ENCODE measurements at places on chromosomes 16 and 17.
A peak's percentile ranks its signal among the peaks of the same experiment; 100 is the strongest.

- no peak for ATAC-seq
These were observed 25.4 kb downstream of the UBE2G1 start for GRCh38 chr17:4340914-4341615.

- no peak for ATAC-seq
These were observed 46.8 kb downstream of the REXO5 start for GRCh38 chr16:20853143-20853542.

GRCh38 chr17:73695035-73695738 lies 50.9 kb upstream of the SDK2 start:
- no peak for ATAC-seq

GRCh38 chr17:38893113-38893512 lies 23.3 kb downstream of the LASP1 start:
- ATAC-seq = no peak

DNA sequence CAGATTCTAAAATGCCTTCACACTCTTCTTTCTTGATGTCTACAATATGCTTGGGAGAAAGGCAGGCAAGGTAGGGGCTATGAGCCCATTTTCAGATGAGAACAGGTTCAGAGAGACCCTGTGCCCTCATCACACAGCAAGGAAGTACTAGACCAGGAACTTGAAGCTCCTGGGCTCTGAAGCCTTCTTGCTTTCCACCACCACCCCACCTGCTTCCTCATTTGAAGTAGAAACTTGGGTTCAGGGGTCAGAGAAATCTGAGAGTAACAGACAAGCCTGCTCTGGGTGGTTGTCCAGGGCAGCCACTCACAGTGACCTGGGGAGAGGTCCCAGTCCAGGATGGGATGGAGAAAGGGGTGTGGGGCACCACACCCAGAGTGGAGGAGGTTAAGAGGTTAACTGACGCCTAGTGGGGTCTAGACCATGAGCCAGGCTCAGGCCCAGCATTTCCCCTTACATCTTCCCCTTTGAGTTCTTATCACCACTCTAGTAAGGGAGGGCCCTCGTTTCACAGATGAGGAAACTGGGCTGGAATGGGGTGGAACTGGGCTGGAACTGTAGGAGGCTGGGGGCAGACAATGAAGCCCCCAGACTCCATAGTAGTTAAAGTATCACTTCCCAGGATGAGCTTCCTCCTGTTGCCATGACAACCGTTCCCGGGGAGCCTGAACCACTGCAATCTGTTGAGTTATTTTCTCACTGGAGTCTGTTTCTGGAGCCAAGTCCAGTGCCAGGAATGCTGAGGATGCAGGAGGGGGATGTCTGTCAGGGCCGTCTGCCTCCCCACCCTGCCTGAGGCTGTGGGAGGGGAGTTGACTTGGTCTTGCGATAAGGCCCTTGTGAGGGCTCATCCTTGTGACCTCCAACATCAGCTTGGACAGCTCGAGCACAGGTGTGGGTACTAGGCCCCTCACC lies 16.2 kb upstream of the PHF12 start:
- ATAC-seq = no peak

- no peak for ATAC-seq
These were observed 258.6 kb downstream of the SNX29 start for GRCh38 chr16:12235110-12235509.

DNA sequence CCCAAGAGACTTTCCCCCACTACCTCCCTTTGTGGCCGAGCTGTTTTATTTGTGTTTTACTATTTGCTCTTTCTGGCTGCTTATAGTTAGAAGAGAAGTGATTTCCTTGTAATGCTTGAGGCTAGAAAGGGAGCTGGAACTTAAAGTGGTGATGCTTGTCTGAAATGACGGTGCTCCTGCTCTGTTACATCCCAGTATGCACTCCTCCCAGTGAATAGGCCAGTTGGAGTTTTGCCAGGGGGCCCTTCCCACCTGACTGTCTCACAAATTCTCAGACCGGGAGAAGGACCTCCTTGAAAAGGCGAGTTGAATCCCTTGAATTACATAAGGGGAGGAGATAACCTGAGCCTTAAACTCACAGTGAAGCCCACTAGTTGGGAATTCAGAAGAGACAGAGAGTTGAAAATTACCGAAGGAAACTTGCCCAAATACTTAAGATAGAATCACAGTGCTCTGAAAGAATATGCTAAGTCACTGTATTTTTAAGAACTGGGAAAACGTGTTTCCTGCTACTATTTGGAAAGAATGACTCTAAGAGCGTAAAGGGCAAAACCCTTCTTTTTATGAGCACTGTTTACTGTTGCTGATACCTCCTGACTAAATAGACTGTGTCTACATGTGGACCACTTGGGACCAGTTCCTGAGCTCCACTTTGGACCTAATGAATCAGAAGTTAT lies 84.7 kb upstream of the CLEC3A start:
- no peak for ATAC-seq

DNA sequence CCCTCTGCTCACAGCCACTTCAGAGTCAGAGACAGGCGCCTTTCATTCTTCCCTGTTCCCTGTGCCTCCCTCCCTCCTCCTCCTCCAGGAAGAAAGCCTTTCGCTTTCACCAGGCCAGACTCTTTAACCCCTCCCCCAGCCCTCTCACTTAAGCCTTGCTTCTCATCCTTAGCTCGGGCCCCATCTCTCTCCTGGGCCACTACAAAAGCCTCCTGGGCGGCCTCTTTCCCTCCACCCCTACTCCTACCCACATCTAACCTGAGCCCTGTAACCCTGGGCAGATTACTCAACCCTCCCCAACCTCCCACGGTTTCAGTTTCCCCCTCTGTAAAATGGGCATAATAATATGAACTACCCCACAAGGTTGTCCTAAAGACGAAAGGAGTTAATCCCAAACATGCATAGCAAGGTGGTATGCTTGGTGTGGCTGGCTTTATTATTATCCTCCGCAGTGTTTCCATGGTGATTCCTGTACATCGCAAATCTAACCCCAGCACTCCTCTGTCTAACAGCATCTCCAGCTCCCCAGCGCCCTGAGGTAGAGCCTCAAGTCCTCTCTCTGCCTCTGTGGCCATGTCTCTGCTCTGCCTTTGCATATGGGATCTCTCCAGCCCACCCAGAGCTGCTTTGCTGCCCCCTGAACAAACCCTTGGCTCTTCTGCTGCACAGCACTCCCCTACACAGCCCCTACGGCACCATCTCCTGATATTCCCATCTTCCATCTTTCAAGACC lies 17.7 kb downstream of the PIMREG start:
- peak; percentile 32 for ATAC-seq

DNA sequence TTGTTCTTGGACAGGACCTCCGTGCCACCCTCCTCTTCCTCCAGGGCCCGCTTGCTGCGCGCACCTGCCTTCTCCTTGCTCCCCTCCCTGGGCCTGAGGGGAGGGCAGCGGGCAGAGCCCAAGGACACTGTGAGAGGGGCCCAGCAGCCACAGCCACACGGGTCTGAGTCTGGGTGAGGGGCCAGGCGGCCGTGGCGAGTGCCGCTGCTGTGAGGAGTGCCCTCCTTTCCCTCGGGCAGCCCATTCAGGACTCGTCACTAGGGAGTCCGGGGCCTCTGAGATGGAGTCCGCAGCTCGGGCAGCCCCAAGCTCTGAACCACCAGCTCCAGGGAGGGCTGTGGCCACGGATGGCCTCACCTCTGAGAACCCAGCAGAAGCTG lies 5.6 kb downstream of the DUS1L start:
- no peak for ATAC-seq
